Activated T-helper 17 cell treated with anti-CD3 and anti-CD28 coated beads, Interleukin-2, amount 50 U/mL, for 72 hours (primary cell): ENCODE measurements at places on chromosomes 16 and 17. TPM values are rescaled to one million over a fixed set of nuclear protein-coding genes. Genes with fewer than 3 reads are reported as not detected.

Gene AURKB
- total RNA-seq: 158 TPM

Gene RNF112
- 3.1 TPM for total RNA-seq

Gene SGCA
- total RNA-seq: not detected

DNA sequence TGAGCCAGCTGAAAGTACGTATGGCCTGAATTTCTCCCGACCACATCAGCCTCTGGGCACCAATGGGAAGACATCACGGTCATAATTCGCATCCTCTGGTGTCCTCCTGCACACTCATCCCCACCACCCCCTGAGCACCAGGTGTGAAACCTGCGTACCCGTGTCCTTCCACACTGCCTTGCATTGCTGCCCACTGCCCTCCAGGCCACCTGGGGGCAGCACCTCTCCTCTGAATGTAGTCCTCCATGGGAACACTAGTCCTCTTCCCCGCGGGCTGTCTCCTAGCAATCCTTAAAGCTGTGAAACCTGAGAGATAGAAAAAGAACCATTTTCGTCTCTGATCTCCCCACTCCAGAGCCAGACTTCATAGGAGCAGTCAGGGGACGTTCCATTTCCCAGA is 125.5 kb downstream of the ZNF18 start:
- ATAC-seq: no peak

- ATAC-seq: no peak
Measured at GRCh38 chr16:46898006-46898405, 13.8 kb downstream of the GPT2 start.

- ATAC-seq: no peak
Measured at GRCh38 chr16:73020409-73020884, 27.5 kb downstream of the ZFHX3 start.

DNA sequence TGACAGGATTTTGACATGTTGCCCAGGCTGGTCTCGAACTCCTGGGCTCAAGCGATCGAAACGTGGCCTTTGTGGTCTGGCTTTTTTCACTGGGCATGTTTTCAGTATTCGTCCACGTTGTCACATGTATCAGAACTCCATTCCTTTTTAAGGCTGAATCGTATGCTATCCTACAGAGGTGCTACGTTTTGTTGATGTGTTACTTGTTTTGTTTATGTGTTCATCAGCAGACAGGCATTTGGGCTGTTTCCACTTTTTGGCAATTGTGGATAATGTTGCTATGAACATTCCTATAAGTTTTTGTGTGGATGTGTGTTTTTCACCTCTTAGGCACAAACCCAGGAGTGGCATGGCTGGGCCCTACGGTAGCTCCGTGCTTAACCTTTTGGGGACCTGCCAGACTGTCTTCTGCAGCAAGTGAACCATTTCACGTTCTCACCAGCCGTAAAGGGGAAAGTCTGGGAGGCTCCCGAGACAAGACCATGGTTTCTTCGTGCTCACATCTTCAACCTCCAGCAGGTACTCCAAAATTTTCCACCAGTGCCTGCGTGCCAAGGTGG is 26.9 kb downstream of the ADCY9 start:
- ATAC-seq: no peak

- ATAC-seq: no peak
Measured at GRCh38 chr17:51661403-51661802, 401.1 kb downstream of the UTP18 start.
